ENCODE measurements at places on chromosomes 3 and 15.

- no peak for DNase-seq
Observed at GRCh38 chr3:217099-217813, 20.7 kb downstream of the CHL1 start.

GRCh38 chr3:193874512-193874911 is 261.4 kb upstream of the HES1 start:
- no peak for DNase-seq

GRCh38 chr3:196216089-196216564 is at the start of gene SLC51A:
TSS of gene SLC51A (plus strand) at chr3:196216534. CDS start at chr3:196216713, 179 bp downstream.
- DNase-seq: no peak

- DNase-seq: no peak
Observed at GRCh38 chr15:64024172-64025050, 21.9 kb downstream of the DAPK2 start.

GRCh38 chr3:10962481-10963036 is 30.0 kb upstream of the SLC6A1 start:
- DNase-seq: no peak
